Choroid plexus epithelial cell (primary cell): ENCODE measurements at places on chromosomes 5 and 9.

GRCh38 chr9:106038266-106039001 lies 344.1 kb downstream of the TMEM38B start:
- DNase-seq: no peak

- DNase-seq: no peak
Observed at GRCh38 chr5:133799571-133800237, 168.7 kb downstream of the C5orf15 start.

GRCh38 chr5:32383586-32383985 lies 61.0 kb downstream of the ZFR start:
- DNase-seq: no peak

DNA sequence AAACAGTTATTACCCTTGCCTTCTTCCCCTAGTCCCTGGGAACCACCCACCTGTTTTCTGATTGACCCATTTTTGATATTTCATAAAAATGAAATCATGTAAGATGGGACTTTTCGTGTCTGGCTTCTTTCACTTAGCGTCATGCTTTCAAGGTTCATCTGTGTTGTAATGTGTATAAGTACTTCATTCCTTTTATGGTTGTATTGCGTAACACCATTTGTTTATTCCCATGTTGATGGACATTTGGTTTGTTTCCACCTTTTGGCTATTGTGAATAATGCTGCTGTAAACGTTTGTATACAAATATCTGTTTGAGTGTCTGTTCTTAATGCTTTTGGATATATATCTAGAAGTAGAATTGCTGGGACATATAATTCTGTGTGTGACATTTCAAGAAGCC lies 650.1 kb upstream of the COX7C start:
- DNase-seq: no peak

GRCh38 chr5:16536818-16537217 lies 71.2 kb upstream of the ZNF622 start:
- DNase-seq: no peak

DNA sequence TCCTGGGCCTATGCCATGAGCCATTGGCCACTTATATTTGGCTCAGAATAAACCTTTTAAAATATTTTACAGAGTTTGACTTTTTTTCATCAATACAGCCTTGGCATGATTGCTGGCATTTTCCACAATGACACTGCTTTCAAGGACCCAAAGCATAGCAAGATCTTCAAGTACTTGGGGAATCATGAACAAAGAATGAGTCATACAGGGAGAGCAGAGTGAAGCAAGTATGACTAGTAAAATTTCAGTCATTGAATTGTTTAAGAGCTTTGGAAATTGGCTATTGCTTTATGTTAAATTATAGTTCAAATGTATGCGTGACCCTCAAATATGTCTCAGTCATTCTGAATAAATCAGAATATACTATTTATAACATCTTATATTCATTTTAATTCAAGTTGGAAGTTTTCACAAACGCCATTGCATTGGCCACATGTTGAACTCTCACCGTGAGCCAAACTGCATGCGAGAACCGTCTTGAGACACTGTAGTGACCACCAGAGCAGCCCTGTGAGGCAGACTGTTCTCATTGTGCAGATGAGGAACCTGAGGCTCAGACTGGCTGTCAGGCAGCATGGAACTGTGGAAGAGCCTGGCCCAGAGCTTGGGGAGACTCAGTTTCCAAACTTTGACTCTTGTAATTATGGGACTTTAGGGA lies 52.9 kb downstream of the GDNF start:
- DNase-seq: peak; percentile 66

- DNase-seq: no peak
Observed at GRCh38 chr5:172687940-172688339, 46.9 kb downstream of the NEURL1B start.

DNA sequence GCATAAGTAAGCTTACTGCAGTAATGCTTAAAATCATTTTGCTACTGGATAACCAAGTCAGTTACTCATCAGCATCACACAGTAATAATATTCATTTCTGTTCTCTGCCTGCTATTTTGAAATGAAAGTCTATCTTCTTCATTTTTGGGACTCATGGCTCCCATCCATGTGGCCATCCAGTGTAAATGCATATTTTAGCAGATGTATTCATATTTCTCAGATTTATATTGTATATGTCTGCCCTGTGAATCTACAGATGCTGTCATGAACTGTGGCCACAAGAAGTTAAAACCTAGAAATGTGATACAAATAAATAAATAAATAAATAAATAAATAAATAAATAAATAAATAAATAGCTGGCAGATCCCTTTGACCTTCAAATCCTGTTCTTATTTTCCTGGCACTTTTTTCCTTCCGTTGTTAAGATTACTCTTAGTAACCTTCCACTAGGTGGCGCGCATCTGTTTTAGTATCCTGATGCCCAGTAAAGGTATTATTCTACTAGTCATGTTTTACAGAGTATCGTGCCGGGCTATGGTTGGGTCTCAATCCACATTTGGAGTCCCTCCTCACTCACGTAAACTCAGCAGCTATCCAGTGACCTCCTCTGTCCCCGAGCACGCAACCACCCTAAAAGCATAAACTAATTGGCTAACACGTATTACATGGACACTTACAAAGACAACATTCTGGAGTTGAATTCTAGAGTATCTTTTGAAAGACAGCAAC lies 79.2 kb upstream of the IL7R start:
- DNase-seq: peak; percentile 94
